ENCODE measurements at places on chromosomes 5 and 9.

DNA sequence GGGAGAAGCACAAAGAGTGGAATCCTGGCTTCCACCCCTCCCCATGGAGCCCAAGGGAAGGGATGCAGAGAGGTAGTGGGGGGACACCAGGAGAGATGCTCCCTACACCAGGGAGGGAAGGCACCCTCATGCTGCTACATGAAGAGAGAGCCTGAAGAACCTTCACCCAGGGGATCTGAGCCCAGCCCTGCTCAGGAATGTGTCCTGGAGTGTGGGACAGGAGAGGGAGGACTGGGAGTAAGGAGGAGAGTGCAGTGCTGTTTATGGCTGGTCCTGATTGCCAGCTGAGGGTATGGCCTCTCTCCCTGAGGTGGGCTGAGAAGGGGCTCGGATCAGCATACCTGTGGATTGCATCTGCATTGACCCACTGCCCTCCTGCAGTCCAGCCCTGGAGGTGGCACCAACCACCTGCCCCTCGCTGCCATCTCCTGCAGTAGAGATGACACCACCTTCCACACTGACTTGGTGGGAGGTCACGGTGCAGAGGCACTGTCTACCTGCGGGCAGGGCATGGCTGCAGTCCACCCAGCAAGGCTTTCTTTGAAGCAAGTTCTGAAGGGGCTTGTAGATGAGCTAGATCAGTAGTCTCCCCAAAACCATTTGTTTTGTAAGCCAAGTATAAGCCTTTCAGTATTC is 114.9 kb upstream of the SLC25A48 start:
- DNase-seq, result no peak

GRCh38 chr9:93059715-93060578 is 1.4 kb downstream of the SUSD3 start:
- DNase-seq, result no peak

GRCh38 chr5:6728011-6728794 is 15.0 kb downstream of the TENT4A start:
- no peak for DNase-seq

DNA sequence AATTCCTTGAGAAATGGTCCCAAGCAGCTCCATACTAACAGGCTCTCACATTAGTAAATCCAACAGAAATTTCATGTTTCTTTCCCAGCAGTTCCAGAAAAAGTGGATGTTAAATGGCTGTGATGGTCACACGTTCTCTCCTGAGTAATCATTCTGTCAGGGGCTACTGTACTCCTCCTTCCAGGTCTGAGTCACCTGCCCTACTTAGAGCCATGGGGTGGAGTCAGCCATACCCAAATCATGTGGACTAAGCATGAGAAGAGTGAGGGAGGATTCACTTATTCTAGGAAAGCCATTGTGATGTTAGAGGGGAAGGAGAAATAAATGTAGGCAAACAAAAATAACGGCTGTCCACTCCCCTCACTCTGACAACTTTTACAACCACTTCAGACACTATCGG is 547.2 kb downstream of the CSNK1G3 start:
- no peak for DNase-seq

DNA sequence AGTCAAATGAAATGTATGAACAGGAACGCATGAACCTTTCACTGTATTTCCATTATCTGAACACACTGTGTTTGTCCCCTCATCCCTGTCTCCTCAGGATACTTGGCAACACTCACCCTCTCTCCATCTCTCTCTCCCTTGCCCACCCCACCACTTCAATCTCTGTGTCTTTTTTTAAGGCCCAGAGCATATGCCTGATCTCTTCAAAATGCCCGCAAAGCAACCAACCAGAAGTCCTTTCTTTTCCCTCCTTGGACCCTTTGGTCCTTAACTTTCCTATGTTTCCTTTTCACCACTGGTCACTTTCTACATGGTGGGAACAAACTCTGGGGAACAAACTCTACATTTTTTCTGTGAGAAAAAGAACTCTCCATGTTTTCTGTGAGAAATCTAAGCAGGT is 3.2 kb upstream of the IRF1 start:
- DNase-seq, result no peak

GRCh38 chr5:142222225-142222865 is 102.5 kb downstream of the SPRY4 start:
- no peak for DNase-seq

GRCh38 chr9:79764374-79764773 is 192.6 kb downstream of the TLE4 start:
- DNase-seq, result no peak

DNA sequence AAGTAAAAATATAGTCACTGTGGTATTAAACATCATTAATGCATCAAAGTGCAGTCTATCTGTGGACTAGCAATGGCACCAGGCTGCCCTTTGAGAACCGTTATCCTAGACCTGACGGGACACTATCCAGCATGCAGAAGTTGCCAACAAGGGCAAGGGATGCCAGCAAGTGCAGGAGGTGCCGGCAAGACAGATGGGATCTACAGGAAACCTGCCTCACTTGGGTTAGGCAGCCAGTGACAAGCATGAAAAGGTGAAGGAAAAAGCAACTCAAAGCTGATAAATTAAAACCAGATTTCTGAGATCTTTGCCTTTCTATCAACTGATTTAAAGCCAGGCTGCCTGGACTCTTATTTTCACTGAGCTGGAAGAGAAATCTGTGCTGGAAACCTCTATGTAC is 315.2 kb upstream of the PDE4D start:
- no peak for DNase-seq

DNA sequence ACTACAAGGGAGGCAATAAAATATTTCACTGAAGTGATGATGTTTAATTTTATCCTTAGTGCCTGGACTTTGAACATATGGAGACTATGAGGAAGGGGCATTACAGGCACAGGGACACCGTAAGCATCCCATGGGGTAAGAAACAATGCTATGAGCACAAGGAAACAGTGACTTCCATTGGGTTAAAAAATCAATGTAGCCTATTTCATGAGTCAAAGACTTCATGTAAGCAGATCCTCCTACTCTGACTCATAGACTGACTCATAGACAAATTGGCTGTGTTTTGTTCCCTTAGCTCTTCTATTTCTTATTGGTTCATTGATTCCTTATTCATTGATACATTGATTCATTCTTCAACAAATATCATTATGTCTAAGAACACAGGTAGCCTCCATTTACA is 351.0 kb downstream of the PRELID2 start:
- DNase-seq, result no peak

DNA sequence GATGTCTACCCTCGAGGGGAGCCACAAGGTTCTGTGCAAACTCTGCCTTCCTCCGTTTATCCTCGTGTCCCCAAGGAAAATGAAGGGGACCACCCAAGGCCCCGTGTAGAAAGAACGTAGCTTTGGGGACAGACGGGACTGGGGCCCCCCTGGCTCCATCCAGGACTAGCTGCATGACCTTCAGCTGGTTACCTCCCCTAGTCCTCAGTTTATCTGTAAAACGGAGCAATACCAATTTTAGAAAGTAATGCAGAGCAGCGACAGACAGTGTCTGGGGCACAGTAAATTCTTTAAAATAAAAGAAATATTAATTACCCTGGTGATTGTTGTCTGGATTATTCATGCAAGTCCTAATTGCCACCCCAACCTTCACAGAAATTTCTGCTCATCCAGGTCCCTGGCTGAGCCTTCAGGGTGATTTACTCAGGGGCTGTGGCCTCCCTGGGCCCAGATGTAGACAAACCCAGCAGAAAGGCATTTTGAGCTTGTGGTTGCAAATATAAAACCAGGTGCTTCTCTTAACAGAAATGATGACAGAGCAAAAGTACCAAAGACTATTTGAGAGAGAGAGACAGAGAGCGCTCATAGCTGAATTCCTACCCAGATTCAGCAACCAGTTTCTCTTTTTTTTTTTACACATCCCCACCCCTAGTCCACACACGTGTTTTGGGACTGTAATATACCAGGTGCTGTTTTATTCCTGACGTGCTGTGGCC is 155.1 kb upstream of the SMIM23 start:
- DNase-seq, result peak; percentile 33

GRCh38 chr9:109455391-109455790 is 42.7 kb downstream of the PTPN3 start:
- no peak for DNase-seq

DNA sequence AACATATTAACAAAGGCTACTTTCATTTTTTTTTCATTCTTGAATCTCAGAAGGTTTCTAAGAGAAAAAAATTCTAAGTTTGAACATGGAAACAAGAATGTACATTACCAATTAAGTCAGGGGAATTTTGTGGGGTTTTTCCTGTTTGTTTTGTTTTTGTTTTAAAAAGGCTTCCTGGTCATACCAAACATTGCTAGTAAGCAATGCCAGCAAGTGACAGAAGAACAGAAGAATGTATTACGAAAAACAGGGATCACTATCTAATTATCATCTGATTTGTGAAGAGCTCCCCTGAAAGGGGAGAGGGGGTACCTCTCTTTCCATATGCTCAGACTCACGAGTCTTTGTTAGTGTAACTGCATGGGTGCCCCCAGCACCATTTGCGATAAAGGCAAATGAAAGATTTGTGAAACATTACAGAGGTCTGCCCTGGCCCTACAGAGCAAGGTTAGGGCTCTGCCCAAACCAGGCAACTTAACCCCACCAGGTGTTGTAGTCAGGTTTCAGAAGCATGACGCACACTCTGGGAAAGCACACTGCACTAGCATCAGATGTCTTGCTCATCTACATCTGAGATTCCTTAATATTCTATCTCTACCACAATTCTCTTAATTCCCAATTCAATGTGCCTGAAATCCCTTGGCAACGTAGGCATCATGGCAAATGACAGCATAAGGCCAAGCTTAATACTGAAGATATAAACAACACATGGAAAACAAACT is 268.2 kb downstream of the MLLT3 start:
- DNase-seq, result no peak

DNA sequence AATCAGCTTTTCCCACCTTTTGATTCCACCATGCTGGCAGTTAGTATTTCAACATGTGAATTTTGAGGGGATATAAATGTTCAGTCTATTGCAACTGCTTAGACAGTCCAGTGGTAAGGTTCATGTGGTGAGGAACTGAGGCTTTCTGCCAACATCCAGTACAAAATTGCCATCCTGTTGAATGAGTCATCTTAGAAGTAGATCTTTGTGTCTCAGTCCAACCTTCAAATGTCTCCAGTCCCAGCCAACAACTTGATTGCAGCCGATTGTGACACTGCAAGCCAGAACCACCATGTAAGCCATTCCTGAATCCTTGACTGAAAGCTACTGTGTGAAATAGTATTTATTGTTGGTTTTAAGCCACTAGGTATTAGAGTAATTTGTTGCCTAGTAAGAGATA is 331.5 kb upstream of the GRIN3A start:
- no peak for DNase-seq

DNA sequence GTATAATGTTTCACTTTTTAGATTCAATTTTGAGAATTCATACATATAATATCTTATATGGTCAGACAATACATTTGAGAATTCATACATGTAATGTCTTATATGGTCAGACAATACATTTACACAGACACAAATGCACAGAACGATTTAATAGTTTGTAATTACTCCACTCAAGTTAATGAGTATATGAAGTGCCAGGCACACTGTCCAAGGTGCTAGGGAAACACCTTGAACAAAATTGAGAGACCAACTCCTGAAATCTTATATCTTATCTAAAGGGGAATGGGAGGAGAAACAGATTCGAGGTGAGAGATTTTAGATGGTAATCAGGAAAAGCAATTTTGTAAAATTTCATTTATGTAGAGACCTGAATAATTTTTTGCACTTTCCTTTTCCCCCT is 994.7 kb downstream of the CDH12 start:
- no peak for DNase-seq

- no peak for DNase-seq
These were observed 45.5 kb upstream of the KIF2A start for GRCh38 chr5:62260513-62260912.

DNA sequence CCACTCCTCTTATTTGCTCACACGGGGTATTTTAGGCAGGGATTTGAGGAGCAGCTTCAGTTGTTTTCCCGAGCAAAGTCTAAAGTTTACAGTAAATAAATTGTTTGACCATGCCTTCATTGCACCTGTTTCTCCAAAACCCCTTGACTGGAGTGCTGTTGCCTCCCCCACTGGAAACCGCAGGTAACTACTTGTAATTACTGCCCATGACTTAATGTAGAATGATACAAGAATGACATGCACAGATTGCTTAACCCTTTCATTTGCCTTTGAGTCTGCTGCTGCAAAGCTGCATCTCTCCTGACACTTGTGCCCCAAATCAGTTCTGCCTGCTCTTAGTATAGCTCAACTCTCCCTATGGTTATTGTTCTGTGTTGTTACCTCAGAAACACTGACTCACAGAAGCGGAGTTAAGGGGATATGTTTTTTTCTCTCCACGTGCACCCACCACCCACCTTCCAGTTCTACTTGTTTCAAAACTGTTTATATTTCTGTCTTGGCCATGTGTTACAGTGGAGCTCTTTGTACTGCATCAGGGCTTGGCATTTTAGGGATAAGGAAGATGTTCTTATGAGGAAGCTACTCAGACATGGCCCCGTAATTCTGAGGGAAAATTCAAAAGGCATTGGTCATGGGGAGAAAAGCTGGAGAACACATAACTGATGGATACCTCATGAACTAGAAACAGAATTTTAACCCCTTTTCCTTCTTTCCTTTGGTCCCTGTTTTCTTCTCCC is 2.3 kb downstream of the ADRB2 start:
- no peak for DNase-seq

DNA sequence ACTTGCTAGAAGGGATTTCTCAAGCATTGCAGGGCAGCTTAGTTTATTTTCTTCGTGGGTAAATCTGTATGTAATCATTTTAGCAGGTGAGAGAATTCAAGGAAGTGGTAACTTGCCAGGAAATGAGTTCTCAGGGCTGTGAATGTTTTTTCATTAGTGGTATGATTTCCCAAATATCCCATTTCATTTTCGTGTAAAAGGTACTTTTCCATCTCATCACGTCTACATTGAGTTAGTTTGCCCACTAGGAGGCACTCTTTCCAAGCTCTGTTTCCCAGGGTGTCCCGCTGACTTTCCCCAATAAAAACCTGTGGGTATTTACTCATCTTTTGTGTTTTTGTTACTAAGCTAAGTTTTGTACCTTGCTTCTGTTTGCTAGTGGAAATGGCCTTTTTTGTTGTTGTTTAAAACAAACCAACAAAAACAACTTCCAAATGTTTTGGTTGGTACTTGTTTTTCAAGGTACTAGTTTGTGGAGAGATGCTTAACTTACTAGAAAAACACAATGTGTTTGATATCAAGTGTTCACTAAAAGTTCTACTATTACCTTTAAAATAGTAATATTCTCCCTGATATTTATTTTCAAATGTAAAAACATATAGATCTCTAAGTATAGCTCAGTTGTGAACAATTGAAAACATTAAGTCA is 373.6 kb downstream of the ADGRV1 start:
- peak; percentile 42 for DNase-seq

GRCh38 chr5:80195837-80196400 is 59.9 kb downstream of the SERINC5 start:
- no peak for DNase-seq

GRCh38 chr5:36521838-36522745 is 84.3 kb upstream of the SLC1A3 start:
- DNase-seq, result no peak

- peak; percentile 71 for DNase-seq
These were observed 117.2 kb downstream of the INVS start for GRCh38 chr9:100216178-100216787.

All from common myeloid progenitor, CD34-positive (primary cell).